CD8-positive, alpha-beta T cell (primary cell): ENCODE measurements at places on chromosomes 1 and 21.

- DNase-seq = peak; percentile 51
Measured at GRCh38 chr1:167722152-167722869, 529 bp downstream of the MPZL1 start.

- DNase-seq = no peak
Measured at GRCh38 chr1:228836427-228836826, 101.1 kb downstream of the RHOU start.

DNA sequence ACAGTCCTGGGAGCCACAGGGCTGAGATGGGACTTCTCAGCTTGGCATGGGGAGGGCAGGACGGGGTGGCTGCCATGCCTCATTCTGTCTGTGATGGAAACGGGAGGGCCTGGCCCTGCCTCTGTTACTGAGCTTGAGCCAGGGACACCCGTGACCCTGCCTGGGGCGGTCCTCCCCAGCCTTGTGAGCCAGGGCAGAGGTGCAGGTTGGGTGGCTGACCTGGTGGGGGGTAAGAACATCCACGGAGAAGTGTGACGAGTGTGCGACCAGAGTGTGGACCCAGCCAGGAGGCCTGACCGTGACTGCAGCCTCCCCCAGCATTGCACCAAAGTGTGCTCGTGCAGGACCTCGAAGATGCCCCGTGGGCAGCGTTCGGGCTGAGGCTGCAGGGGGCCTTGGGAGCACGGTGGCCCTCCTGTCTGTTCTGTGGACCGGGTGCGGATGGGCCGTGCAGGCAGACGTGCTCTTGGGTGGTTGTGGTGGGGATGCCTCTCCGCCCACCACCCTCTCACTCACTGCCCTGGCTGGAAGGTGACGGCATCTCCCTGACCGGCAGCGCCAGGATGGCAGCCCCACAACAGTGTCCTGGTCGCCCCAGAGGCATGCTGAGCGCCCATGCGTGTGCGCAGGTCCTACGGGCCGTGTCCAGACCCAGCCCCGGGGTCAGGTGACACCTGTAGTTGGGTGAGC is 45.4 kb downstream of the SKI start:
- no peak for DNase-seq

DNA sequence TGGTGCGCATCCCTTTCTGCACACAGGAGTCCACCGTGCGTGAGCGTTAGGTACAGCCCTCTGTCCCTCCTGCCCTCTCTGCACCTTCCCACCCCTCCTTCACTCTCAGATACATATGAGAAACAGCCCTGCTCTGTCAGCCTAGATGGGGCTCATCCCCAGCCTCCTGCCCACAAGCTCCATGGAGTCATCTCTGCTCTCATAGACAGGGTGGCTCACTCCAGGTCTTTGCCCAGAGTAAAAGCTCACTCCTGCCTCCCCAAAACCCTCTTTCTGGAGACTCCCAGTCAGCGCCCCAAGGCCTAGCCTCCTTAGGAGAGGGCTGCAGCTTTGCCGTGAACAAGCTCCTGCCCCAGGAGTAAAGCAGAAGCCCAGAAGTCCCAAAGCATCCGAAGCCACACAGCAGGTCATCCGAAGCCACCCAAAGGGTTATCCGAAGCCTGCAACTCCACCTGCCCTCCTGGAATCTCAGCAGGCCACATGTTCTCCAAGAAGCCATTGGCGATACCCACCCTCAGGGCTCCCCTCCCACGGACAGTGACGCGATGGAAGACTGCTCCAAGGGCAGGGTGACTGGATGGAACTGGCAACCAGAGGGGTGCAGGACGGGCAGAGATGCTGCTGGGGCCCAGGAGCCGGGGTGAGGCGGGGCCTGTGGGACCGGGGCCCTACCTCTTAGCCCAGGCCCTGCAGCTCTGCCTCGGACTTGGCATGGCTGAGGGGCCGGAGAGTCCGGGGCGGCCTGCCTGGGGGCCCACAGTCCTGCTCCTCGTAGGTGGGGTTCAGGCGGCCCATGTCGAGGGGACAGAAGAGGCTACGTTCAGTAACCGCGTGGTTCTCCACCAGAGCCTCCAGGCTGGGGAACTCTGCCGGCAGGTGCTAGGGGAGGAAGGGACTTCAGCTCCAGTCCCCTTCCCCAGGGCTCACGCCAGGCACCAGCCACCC is 3.6 kb upstream of the KIF17 start:
- no peak for DNase-seq

DNA sequence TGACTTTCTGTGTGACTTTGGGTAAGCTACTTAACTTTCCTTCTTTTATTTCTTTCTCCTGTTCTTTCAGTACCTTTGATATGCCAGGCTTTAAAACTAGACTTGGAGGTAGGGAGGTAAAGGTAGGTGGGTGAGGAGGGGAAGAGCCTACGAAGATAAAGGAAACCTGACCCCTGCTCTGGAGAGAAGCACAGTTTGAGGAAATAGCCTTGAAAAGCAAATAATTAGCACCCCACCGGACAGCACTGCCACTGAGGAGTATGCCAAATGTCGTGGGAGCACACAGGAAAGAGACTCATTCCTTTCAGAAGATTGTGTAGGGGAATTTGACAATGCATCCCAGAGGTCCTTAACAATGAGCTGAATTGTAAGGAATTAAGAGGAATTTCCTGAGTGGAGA is 65.2 kb upstream of the SPAG17 start:
- no peak for DNase-seq

- no peak for DNase-seq
Measured at GRCh38 chr21:34733852-34734251, 65.1 kb downstream of the CLIC6 start.

GRCh38 chr1:59716832-59717231 is 97.9 kb upstream of the HOOK1 start:
- DNase-seq = no peak
